LHCN-M2 (cell line): ENCODE measurements at places on chromosomes 2 and 18. TPM values are rescaled to one million over a fixed set of nuclear protein-coding genes. Genes with fewer than 3 reads are reported as not detected.

DNA sequence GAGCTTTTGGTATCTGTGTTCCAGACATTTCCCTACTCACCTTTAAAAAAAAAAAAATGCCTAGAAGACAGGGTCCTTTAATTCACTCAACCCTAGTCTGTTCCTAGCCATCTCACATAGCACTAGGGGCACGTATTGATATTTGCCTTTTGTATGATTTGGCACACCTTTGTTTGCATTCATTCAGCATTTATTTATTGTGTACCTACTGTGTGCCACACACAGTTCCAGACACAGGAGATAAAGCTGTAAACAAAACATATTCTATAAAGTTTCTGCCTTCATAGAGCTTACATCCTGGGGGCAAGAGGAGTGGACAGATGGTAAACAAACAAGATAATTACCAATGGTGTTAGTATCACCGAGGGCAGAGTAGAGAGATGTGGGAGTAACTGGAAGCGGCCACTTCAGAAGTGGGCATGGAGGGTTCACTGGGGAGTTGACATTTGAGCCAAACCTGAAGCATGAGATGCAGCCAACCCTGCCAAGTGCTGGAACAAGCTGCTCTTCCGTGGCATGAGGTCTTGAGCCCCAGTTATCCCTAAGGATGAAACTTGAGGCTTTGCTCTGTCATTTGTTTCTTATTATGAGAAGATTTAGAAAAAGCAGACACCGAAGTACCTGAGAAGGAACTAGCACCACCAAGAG lies 18.2 kb downstream of the MAPRE2 start:
- no peak for DNase-seq

DNA sequence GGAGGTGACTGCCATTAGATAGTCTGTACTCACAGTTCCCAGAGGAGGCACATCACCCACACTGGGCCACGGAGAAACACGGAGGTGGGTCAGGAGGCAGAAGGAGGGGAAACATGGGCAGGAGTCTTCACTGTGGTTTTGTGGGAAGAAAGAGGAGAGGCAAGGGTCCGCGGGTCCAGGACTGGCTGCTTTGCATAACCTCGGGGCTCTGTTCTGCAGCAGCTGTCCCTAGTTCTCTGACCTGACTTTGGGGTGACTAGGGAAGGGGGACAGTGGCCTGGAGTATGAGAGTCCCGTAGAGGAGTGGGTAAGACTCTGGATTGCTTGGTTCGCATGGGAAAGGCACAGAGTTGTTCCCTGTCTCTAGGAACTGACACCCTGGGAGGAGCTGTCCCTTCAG lies 238.3 kb upstream of the RAB6C start:
- no peak for DNase-seq

DNA sequence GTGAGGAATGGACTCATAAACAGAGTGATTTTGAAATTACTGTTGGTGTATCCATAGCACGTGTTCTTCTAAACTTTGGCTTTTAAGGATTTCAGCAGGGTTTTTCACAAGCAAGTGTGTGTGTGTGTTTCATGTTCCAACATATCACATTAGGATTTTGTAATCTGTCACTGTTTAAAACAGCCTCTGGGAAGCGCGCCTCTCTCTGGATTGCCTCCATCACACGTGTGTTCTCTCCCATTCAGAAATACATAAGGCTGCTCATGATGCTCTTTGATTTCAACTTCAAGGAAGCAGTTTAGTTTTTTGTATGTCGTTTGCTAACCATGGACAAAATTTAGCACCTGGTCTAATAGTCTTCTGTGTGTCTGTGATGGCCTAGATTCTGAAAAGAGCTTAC lies 370.4 kb downstream of the MTX2 start:
- DNase-seq: no peak

GRCh38 chr2:106606652-106607051 lies 119.5 kb downstream of the CD8B2 start:
- DNase-seq: no peak

- no peak for DNase-seq
Observed at GRCh38 chr2:36432479-36432878, 76.9 kb downstream of the CRIM1 start.

DNA sequence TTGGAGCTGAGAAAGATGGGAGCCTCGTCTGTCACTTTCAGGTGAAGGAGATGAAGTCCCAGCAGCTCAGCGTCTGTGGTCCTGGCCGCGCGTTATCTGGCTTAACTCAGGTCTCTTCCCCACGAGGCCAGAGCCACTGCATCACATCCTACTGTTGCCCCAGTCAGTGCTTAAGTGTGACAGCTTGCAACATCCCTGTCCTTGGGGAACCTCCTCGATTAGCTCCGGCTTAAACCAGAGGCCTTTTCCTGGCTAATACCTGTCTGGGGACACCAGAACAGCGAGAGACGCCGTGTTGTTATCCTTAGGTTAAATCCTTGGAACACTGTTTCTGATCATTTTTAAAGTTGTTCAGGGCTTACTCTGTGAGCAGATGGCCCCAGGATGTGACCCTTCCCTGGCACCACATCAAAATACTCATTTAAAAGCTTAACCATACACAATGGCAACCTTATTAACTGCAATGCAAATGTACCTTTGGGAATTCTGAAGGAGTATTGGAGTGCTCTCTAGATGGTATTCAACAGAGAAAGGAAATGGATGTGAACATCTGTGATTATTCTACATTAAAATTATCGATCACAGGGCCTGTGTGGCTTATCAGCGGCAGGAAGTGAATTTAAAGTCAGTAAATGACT lies 61.2 kb upstream of the SPP2 start:
- no peak for DNase-seq

The MEIS1 gene
- 2.9 and 3.3 TPM in 2 replicates for total RNA-seq

GRCh38 chr2:55581874-55582547 lies 35.4 kb downstream of the PPP4R3B start:
- DNase-seq: peak; percentile 63

The DPYSL5 gene
- total RNA-seq: not detected in 2 replicates

The DUSP19 gene
- total RNA-seq: 2.8 and 3.5 TPM in 2 replicates

DNA sequence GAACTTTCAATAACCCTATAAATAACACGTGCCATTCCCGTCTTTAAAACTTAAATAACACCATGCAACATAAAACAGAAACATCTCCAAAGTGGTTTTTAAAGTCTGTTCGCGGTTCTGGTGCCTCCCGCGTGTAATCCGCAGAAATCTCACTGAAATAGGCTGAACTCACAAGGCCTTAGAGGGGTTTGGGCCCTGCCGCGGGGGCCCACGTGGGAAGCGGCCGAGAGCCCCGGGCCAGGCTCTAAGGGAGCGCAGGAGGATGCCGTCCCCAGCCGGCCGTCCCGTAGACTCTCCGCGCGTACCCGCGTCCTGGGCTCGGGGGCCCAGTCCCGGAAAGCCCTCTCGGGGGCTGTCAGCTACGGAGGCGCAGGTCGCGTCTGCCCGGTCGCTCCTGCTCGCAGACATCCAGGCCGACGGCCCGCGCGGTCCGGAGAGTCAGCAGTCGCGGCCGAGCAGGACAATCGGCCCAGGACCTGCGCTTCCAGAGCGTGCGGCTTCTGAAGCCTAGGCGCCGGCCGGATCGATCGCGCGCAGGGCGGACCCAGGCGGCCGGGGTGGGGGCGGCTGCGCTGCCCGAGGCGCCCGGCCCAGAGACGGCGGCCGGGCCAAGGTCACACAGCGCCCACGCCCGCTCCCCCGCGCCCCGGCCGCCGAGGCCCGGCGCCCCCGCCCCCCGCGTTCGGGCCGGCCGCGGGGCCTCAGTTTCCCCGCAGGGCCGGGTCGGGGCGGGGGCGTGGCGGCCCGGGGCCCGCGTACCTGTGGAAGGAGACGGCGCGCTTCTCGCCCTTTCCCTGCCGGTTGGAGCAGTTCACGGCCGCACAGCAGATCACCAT lies 558 bp downstream of the THAP4 start:
- peak; percentile 40 for DNase-seq

The CD207 gene
- total RNA-seq: not detected in 2 replicates

GRCh38 chr18:50686409-50686808 lies 126.5 kb downstream of the MAPK4 start:
- no peak for DNase-seq
